ENCODE measurements at places on chromosomes 1 and 21.

DNA sequence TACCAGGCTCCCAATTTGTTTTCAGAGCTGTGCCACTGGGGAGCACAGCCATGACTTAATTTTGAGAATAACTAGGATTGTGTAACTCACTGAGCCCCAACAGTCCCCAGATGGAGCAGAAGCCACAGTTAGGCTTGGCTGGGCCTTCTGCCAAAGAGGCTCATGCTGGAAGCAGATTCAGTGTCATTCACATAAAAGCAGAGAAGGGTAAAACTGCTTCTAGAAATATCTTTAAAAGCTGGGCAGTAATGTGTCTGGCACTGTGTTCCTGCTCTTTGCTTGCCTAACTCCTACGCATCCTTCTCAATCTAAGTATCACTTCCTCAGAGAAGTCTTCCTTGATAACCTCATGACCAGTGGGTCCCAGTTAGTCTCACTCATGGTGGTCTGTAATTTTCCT lies 20.3 kb downstream of the STK40 start:
- no peak for DNase-seq

DNA sequence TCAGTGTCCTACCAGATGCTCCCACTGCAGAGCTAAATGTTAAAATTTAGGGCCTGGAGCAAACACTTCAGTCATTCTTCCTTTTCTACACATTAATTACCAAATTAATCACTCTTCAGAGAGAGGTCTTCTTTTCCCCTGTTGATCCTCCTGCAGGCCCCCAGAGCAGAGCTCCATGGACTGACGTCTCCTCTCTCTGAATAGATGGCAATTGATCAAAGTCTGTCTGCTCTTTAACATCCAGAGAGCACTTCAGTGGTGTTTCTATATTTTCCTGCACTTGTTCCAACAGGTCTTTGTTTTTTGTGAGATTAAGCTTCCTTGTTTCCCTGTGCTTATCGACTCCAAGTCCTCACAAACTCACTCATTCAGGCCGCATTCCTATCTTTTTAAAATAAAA lies 239.3 kb downstream of the SIPA1L2 start:
- DNase-seq, result no peak

DNA sequence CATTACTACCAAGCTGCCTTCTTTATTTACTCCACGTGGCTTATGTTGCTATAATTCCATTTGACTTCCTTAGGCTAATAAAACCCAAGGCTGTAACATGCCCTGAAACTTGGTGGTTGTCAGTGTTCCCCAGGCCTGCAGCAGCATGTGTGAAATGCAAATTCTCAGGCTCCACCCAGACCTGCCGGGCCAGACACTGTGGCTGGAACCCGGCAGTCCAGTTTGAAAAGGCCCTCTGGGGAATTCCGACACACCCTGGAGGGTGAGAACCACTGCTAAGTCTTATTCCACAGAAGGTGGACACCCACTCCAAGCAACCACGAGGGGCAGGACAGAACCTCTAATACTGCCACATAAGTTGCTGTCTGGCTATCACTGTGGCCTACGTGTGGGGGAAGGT lies 41.4 kb downstream of the URB1 start:
- no peak for DNase-seq

- DNase-seq, result peak; percentile 84
These were observed at the start of gene GREM2 for GRCh38 chr1:240611619-240612480. Gene GREM2, minus strand, starts transcription at chr1:240612155. Its CDS starts 118,680 bp downstream, at chr1:240493475.

DNA sequence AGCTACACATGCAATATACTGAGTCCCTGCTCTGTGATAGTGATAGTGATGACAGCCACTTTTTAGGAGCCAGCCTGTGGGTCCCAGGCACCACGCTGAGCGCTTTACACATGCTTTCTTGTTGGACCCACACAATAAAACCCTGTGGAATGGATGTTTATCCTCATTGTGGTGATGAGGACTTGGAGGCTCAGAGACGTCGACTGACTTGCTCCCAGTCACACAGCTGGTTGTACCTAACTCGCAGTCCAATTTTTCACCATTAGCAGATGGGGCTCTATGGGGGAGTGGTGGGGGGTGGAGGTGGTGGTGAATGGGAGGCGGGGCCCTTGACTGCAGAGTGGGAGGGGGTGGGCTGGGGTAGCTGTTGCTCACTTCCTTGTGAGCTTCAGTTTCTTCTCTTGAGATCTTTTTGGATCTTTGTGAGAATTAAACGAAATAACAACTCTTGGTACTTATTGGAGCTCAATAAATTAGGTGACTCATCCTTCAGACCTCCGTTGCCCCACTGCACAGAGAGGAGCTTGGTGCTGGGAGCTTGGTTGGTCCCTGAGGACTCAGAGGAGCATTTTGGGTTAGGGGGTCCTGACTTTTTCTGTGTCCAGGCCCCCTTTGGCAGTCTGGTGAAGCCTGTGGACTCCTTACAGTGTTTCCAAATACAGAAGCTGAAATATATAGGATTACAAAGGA lies 61.8 kb upstream of the CD1D start:
- no peak for DNase-seq

- DNase-seq, result no peak
These were observed 11.5 kb upstream of the C1orf105 start for GRCh38 chr1:172408958-172409357.

DNA sequence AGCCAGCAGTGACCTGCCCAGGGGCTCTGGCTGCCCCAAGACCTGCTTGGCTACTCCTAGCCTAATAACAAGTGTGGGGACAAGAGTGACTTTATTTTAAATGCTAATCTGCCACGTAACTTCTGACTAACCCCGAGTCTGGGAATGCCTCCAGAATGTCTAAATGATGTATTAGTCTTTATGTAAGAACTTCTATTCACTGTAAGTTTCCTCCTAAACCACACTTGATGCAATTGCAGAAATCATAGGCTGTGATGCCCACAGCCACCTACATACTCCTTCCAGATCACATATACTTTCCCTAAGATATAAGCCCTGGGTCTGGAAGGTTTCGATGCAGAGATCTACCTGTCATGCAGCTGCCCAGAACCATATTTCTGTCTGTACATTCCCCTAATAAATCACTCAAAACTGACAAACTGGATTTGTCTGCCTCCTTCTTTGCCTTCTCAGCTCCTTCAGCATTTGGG lies 5.9 kb upstream of the VPS45 start:
- DNase-seq, result no peak

DNA sequence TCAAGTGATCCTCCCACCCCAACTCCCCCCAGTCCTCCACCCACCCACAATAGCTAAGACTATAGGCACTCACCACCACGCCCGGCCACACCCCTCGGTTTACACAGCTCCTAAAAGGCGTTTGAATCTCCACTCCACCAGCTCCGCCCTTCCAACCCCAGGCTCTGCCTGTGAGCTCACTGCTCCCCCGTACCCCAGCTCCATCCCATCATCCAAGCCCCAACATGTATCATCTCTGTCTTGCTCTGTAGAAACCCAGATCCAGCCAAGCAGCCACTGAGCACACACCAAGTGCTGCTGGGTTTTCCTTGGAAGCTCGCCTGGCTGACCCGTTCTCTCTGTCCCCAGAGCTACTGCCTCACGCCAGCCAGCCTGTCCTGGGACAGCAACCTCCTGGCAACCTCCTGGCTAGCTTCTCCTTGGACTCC lies 12.0 kb upstream of the S100A2 start:
- no peak for DNase-seq

GRCh38 chr1:160353223-160353622 lies 10.0 kb downstream of the NCSTN start:
- no peak for DNase-seq

GRCh38 chr1:199646761-199647160 lies 380.7 kb upstream of the NR5A2 start:
- DNase-seq, result no peak

GRCh38 chr1:205988585-205988995 lies 14.6 kb downstream of the RAB7B start:
- DNase-seq, result no peak

DNA sequence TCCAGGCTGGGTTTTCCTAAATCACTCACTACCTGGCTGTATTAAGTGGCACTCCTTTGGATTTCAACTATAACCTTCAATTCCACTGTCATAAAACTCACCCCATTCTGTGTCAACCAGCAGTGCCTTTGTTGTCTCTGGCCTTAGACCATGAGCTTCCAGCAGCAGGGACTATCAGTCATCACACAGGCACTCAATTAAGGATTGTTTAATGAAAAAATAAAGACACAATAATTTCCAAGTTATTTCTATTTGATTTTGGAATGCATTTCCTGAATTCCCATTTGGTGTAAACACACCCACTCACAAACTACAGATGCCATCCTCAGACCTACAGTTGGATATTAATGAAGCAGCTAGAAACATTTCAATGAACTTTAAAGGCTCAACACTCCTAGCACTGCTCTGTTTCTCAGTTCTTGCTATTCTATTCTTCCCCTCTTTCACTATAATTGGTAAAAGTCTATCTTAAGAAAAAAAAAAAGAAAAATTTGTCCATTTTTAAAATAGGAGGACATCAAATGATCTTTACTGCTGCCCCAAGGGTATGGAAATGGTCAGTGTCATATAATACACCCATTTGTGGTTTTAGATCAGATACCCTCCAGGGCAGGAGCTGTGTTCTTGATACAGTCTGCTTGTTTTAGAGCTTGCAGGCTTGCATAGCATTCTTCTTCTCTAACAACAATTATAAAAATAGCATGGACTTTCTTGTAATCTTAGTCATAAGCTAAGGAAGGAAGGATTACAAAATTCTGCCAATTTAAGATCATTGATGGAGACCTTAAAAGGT lies 156.4 kb downstream of the PTGER3 start:
- no peak for DNase-seq

GRCh38 chr1:7207875-7208646 lies 422.8 kb downstream of the CAMTA1 start:
- peak; percentile 81 for DNase-seq

Measured in ecto neural progenitor cell (in vitro differentiated cells).